GM04504 (cell line): ENCODE measurements at places on chromosomes 7 and 10.

DNA sequence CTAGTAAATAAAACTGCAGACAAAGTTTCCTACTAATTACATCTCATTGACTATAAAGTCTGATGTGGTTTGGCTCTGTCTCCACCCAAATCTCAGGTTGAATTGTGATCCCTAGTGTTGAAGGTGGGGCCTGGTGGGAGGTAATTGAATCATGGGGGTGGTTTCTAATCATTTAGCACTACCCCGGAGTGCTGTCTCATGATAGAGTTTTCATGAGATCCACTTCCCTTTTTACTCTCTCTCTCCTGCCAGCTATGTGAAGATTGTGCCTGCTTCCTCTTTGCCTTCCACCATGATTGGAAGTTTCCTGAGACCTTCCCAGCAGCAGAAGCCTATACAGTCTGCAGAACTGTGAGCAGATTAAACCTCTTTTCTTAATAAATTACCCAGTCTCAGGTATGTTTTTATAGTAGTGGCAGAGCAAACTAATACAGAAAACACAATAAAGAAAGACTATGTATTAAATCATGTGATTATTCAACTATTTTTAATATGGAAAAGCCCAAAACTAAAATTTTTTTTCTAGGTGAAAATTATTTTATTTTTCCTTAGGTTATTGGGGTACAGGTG is 232.1 kb downstream of the FZD1 start:
- no peak for DNase-seq

DNA sequence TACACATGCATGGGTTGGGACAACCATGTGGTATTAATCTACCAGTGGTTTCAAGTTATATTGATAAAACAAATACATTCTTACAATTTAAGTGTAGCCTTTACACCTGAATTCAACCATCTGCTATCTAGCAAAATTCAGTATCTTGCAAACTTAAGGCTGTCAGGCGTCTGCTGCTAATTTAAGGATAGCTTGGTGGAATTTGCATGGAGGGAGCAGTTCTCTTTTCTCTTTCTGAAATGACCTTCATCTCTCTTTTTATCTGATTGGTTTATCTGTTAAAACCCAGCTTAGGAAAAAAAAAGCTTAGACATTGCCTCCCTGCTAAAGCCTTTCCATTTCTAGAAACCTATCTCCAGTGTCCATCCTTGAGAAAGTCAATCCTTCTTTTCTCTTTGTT is 102.3 kb downstream of the ZEB1 start:
- DNase-seq = no peak

- no peak for DNase-seq
Measured at GRCh38 chr7:80146545-80147182, 12.0 kb downstream of the GNAI1 start.

DNA sequence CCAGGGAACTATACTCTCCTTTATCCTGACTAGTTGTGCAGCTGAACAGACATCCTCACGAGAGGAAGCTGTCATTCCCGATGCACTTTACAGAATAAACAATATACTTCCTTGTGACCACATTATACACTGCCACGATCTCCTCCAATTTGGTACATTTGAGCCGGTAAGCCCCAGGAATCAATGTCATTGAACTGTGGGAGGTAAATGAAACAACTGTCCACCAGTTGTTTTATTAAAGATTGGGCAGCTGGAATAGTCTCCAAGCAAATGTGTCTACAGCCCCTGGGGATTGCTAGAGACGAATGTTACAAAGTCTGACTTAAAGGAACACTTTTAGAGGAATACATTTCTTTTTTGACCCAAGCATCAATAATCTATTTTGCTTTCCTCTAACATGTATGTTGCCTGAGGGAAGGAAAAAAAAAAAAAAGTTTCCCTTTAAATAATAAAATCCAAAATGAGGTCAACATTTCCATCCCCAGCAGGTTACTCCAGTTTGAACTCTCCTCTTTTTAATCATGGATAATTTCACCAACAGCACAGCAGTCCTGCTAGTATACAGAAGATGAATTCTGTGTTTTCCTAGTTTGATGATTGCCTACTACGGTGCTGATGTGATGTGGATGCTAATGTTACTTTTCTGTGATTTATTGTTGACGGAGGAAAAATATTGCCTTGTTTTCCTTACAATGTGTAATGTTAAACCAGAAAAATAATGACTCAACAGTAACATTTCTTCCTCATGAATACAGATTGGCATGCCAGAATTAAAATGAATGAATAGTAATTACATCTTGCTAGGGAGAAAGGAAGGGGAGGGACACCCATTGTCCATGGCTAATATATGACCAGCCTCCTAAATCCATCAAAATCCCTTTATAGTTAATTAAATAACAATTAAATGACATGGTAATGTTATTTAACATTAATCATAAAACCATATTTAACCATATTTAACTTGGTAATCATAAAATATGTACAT is 360.9 kb downstream of the NEBL start:
- DNase-seq = no peak

DNA sequence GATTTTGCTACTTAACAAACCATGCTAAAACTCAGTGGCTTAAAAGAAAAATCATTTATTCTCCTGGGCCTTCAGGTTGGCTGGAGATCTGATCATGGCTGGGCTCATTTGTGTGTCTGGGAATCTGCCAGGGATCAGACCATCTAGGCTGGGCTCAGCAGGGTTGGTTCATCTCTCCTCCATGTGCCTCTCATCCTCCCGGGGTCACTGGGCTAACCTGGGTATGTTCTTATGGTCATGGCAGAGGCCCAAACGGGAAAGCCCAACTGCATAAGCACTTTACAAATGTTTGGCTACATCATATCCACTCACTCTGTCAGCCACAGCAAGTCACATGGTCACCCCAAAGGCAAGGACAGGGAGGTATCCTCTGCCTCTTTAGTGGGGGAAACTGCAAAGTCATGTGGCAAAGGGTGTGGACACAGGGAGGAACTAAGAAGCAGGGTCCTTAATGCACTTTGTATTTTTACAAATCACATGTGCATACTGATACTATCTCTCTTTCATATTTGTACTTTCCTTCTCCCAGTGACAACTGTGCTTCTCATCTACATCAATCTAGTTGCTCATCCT is 231.4 kb downstream of the BUB3 start:
- no peak for DNase-seq

DNA sequence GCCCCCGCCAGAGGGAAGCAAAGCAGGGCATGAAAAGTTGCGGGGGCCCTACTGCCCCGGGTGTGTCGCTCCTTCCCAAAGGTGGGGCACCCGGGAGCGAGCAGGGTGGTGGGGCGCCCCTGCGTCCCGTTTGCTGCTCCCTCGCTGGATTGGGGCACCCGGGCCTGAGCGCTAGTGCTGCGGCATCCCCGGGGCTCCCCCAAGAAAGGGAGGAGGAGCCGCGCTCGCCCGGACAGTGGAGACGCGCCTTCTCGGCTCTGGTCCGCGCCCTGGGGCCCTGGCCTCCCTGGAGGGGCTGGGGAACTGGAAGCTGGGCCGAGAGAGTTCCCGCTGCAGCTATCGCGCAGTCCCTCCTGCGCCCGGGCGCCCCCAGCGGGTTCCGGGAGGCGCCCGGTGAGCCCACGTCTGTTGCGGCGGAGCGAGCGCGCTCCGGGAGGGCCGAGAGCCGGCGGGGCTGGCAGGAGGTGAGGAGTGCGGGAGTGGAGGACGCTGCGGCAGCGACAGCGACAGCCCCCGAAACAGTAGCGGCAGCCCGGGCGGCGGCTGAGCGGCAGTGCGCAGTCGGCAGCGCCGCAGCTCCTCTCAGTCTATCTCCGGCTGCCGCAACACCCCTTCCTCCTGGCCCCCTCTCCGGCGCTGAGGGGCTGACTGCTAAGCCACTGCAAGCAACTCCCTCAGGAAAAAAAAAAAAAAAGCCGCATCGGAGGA is 504 bp upstream of the BMPER start:
- DNase-seq = no peak

DNA sequence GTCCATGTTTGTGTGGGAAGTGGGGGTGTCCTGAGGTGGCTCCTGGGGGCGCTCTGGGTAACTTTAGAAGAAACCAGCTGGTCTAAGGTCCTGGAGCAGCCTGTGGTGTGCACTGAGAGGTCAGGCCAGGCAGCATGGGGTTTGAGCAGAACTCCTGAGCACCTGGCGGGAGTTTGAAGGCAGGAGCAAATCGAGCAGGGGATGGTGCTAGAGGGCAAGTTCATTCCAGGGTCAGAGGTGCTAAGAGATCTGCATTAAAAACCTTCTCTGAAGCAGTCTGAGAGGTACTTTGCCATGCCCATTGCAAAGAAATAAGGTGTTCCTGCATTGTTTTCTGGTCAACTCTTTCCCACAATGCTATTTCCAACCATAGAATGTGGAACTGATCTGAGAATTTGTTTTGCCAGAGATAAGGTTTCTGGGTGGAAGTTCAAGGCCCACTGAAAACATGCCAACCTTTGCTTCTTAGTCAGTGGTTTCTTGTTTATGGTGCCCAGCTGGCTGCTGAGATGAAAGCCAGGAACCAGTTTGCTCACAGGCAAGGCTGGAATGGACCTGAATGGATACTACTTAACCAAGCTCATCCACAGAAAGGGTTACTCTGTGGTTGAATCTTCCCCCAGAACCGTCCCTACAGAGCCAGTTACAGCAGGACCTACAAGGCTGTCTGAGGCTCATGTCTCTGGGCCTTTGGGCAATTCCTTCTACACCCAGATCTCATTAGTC is 136.3 kb upstream of the TMEM72 start:
- no peak for DNase-seq

DNA sequence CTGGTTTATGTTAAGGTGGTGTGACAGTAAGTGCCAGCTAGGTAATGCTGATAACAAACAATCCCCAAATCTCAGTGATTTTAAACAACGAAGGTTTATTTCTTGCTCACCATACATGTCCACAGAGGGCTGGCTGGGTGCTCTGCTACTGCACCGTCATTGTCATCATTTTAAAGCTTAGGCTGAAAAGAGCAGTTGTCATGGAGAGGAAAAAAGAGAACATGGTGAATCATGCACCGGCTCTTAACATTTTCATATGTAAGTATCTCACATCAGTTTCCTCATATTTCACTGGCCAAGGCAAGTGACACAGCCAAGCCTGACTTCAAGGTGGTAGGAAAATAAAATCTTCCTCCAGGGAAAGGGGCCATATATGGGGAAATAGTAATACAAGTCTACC is 746.9 kb downstream of the SORCS3 start:
- no peak for DNase-seq

GRCh38 chr10:52706332-52707070 is 66.1 kb downstream of the MBL2 start:
- DNase-seq = no peak

GRCh38 chr7:116797612-116798011 is 64.8 kb upstream of the CAPZA2 start:
- DNase-seq = no peak

GRCh38 chr7:41039981-41040380 is 662.9 kb downstream of the INHBA start:
- no peak for DNase-seq

- no peak for DNase-seq
Measured at GRCh38 chr7:128435327-128435686, 20.4 kb upstream of the HILPDA start.

DNA sequence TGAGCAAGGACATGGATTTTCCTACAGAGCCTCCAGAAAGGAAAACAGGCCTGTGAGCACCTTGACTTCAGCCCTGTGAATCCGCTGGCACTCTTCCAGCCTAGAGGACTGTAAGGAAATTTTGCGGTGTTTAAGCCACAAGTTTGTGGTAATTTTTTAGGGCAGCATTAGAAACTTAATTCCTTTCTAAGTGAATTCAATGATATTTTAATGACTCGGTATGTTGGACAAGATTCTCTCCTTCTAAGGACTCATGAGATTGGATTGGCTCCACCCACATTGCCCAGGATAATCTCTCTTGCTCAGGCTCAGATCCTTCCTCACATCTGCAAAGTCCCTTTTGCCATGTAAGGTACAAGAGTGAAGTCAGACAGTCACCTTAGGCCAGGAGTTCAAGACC is 4.5 kb downstream of the LYZL2 start:
- DNase-seq = no peak

- DNase-seq = no peak
Measured at GRCh38 chr7:151062399-151063211, 3.2 kb downstream of the SLC4A2 start.

DNA sequence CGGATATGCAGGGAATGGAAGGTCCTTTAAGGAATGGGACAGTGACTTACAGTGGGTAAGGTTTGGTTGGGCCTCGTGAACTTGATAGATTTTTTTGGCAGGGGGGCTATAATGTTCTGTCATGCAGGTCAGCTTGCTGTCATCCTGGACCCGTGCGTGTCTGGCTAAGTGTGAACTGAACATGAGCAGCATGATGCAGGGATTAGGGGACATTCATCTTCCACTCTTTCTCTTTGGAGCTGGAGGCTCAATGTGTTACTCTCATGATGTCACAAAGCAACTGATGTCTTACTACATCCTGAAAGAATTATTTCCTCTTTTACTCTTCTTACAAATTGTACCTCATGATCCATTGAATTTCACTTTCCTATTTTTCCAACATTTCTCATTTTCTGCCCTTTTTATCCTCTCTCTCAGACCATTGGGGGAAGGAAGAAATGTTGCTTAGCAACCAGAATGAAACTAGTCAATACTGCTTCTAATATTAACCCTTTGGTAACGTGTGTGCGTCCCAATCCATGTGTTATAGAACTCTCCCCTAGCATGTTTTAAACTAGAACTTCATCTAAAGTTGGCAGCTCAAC is 549.1 kb downstream of the LRMDA start:
- DNase-seq = no peak

DNA sequence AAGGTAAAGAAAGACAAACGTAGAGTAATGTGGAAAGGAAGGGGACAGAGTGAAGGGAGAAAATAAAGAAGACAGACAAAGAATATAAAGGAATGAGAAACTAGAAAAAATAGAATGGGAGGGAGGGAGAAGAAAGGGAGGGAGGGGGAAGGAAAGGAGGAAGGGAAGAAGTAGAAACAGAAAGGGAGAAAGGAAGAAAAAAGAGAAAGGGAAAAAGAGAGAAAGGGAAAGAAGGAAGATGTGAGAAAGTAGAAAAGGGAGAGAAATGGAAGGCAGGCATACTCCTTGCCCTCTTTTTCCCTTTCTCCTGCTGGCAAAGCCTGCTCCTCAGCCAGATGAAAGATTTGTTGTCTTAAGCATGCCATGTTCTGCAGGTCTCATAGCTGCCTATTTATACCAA is 1137.8 kb upstream of the C7orf33 start:
- DNase-seq = no peak
